KBM-7 (cell line): ENCODE measurements at places on chromosomes 4 and X.

- DNase-seq, result no peak
These were observed 87.9 kb downstream of the TET2 start for GRCh38 chr4:105234582-105234981.

GRCh38 chr4:1172971-1173757, 781 bp upstream of the SPON2 start:
- no peak for DNase-seq

DNA sequence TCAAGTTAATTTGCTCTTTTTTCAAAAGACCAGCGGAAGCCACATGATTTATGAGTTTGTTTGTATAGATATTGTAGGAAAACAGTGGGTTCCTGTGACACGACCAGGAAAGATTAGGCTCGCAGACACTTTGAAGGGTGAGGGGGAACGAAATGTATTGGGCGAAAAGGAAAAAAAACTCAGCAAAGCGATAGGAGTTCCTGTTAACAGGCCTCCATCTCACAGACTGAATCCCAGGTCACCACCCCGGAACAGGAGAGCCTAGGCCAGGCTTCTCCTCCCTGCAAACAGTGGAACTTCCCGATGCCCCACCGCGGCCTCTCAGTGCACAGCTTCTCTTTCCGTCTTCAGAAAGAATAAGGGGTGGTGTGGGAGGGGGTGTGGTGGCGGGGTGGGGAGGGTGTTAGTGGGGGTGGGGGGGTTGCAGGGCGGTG, 181.8 kb upstream of the GPRIN3 start:
- no peak for DNase-seq

- DNase-seq, result peak; percentile 95
These were observed 21.0 kb upstream of the BCORL1 start for GRCh38 chrX:129961180-129962083.

DNA sequence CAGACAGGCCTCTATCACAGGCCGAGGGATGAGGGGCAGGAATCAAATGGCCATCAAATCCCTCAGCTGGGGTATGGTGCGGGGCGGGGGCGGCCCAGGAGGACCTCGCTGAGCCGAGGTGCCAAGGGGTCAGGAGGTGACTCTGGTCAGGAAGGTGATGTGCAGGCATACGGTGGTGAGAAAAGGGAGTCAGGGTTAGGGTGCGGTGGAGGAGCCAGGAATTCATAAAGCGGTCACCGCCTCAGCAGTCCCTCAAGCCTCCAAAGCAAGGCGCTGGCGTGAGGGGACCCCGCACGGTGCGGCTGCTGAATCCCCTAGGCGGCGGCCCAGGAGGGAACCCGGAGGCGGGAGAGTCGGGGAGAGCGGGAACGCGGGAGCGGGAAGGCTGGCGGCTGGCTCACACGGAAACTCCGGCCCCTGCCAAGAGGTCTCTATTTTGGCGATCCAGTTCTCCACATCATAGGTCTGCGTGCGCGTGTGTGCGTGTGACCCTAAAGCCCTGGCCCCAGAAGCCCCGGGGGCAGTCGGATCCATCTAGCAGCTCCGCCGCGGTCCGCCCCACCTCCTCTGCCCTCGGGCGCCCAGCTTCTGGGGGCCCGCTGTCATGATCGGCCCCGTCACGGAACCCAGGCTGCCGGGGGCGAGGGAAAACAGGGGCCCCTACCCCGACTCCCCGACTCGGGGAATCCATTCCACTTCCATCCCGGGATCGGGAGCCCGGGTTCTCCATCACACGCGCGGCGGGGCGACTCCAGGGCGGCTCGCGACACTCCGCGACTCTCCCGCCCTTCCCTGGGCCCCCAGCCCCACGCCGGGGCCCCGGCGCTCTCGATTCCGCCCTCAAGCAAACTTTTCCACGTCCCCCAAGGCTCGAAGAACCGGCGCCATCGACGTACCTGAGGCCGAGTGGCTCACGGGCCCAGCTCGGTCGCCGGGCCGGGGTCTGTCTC, 593 bp downstream of the ELF4 start:
- DNase-seq, result no peak

DNA sequence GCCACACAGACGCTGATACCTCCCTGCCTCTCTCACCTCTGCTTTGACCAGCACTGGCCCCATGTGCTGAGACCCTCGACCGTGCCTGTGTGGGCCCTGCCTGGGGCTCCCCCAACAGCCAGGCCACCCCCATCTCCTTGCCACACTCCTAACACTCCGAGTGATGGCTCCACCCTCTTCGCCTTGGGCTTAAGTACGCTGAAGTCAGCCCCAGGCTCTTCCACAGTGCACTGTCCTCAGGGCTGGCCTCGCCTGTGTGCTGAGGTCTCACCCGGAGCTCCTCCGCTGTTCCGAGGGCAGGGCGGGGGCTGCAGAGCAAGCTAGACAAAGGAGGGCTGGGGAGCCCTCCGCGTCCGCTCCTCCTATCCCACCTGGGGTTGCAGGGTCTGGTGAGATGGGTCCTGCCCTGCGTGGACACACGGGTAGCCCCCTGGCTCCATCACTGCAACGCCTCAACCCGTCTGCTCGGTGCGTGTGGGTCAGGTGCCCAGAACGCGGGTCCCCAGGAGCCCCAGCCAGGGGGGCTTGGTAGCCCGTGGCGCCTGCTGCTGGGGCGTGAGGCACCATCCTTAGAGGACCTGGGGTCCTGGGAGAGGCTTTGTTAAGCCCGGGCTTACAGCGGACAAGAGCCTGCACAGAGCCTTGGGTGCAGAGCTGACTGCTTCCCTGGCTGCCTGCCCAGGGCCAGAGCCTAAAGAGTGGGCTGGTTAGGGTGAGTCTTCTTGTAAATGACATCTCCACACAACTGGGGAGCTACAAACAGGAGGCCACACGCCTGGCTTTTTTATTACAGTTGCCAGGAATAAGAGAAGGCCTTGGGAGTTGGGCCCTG, 42.6 kb upstream of the NKX1-1 start:
- no peak for DNase-seq

GRCh38 chrX:7085879-7086278, 61.6 kb upstream of the STS start:
- no peak for DNase-seq

DNA sequence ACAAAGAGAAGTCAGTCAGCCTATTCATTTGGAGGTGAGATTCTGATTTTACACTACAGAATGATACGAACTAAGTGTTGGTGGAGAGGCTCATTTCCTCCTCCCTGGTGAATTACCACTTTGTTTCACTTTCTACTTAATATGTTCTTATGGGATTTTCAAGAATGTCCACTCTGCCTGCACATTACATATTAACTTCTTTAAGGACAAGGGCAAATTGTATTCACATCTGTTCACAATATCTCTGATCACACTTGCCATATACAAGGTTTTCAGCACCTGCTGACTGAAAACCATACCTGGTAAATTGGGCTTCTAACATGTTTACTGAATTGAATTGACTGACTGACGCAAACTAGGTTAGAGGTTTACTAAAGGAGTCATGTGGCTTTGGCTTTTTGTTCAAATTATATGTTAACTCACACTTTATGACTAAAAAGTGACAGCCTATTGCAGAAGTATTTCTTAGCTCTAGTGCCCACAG, 188.4 kb upstream of the MBNL3 start:
- no peak for DNase-seq

- DNase-seq, result no peak
These were observed 12.0 kb downstream of the FTSJ1 start for GRCh38 chrX:48488034-48488433.

GRCh38 chr4:123555233-123555806, 158.7 kb downstream of the SPRY1 start:
- peak; percentile 53 for DNase-seq

- DNase-seq, result peak; percentile 75
These were observed 2.4 kb downstream of the FRAS1 start for GRCh38 chr4:78059524-78059889.

DNA sequence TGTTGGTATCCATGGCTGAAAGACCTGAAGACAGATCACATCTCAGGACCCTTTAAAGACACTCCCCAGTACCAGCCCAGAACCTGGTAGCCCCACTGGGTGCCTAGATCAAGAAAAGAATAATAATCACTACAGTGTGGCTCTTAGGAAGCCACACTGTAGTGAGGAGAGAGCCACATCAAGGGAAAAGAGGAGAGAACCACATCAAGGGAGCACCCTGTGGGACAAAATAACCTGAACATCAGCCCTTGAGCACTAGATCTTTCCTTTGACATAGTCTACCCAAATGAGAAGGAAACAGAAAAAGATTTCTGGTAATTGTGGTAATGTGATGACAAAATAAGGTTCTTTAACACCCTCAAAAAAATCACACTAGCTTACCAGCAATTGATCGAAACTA, 15.3 kb downstream of the RTL3 start:
- DNase-seq, result no peak

- DNase-seq, result no peak
These were observed 35.7 kb downstream of the ADH5 start for GRCh38 chr4:99052902-99053301.

DNA sequence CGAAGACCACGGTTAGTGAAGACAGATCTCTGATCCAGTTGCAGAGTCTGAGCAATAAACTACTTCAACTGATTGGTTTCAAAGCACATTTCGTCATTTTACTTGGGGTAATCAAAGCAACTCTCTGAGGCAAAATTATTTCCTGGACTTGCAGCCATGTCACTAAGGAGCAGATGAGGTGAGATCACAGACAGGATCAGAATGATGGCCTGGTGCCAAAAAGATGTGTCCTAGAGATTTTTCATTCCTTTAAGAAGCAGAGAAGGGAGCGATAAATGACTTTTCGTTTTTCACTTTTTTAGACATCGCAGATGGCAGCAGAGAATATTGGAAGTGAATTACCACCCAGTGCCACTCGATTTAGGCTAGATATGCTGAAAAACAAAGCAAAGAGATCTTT, 83.9 kb downstream of the PTTG2 start:
- no peak for DNase-seq

DNA sequence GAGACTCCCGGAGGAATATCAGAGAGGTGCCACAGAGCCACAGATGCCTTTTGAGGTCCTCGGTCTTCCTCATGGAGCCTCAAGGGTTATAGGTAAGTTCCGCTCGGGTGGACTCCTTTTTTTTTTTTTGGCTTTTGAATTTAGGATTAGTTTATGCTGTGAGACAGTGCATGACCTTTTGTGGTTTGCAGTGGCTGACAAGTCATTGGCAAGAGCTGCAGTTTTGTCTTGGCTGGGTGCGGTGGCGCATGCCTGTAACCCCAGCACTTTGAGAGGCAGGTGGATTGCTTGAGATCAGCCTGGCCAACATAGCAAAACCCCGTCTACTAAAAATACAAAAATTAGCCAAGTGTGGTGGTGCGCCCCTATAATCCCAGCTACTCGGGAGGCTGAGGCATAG, 4.5 kb upstream of the GRSF1 start:
- no peak for DNase-seq

DNA sequence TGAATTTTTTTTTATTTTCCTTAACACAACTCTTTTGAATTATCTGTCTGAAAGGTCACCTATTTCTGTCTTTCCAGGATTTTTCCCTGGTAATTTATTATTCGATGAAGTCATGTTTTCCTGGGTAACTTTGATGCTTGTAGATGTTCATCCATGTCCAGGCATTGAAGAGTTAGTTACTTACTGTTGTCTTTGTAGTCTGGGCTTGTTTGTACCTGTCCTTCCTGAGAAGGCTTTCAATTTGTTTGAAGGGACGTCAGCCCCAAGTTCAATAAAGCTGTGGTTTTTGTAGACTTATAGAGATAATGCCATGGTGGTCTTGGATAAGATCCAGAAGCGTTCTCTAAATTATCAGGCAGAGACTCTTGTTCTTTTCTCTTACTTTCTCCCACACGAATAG, 252.4 kb upstream of the ARHGAP24 start:
- DNase-seq, result no peak

- DNase-seq, result no peak
These were observed 85.8 kb downstream of the ARHGAP6 start for GRCh38 chrX:11579636-11580600.

DNA sequence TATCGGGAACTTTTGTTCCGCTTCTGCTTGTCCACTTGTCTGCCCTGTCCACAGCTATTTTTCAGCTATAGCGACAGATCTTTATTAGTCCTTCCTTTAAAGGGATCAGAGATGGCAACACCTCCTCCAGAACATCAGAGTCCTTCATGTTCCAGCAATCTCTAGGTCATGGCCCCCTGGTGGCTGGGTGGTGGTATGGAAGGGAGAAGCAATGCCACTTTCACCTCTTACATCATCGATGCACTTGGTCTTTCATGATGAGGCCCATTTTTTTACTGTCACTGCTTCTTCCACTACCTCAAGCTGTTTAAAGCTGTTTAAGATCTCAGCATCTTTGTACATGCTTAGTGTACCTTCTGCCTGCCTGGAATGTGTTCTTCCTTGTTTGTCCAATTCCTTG, 106.7 kb downstream of the ARHGAP6 start:
- peak; percentile 48 for DNase-seq

- no peak for DNase-seq
These were observed 10.9 kb upstream of the SEL1L3 start for GRCh38 chr4:25873632-25874129.

DNA sequence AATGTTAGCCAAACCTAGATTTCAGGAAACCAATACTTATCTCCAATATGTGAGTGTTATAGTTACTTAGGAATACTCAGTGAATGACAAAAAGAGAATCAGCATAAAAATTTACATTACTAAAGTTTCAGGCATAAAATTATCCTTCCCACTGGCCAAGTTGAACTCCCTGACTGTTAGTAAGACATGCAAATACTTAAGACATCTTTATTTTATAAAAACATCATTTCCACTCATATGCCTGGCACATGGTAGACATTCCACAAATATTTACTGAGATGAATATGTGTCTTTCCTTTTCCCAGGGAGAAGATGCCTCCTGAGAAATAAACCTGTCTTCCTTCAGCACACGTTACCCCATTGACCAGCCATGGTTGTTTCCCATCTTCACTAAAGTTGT, 7.3 kb downstream of the VEGFD start:
- DNase-seq, result no peak

GRCh38 chrX:17160975-17161374, 214.0 kb upstream of the NHS start:
- peak; percentile 16 for DNase-seq

DNA sequence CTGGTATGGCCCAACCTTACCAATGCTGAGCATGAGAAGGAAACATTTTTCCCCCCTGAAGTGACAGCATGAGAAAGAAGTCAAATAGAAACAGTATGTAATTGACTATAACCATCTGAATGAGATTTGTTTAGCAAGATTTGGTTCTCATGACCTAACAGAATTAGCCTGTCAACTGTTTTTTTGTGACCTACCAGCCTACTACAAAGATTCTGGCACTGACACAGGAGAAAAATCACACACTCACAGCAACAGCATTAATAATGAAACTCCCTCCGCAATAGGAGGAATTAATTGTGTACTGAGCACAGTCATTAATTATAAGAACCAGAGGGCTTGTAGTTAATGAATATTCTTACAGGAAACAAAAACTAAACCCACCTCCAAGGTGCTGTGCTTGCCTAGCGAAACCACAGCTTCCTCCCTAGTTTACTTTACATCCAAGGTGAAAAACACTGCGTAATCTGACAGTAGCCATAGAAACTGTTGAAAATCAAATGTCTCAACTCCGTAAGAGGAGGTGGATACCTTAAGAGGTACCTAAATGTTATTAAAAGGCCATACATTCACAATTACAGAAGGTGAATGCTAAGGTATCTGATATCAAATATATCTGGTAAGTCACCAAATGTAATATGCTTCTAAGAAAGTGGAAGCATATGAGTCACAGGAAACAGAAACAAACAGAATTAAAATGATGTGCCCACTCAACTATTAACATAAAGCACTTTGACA, 34.9 kb downstream of the MMRN1 start:
- no peak for DNase-seq
